Islet precursor cell (in vitro differentiated cells): ENCODE measurements at places on chromosomes 2 and 18.

DNA sequence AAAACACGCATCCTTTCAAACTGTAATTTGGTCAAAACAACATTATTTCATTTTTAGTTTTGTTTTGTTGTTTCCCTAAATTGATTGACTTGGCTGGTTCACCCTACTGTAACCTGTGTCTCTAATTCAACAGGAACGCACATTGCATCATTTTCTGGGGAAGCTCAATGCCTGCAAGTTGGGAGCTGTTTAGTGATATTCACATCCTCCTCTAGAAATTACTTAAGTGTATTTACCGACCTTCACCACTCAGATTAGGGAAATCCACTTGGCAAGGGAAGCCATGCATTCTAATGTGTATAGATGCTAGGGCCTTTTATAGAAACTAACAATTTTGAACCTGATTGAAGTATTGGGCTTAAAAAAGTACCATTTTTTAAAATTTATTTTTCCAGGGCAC is 7.3 kb upstream of the TPO start:
- no peak for DNase-seq

DNA sequence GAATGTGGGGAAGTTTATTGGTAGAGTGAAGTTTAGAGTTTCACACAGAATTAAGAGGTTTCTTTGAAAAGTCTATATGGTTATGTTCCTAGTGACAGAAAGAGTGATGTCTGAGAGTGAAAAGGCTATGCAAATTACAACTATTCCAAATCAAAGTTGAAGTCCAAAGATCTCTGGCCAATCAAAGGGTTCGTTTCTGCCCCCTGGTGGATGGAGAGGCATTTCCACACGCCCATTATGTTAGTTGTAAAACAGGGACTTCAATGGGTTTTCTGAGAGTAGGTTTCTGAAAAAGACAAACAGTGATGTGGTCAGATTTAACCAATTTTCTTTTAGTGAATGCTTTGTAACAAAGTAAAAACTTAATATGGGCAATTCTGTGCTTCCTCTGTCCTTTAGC is 441.5 kb upstream of the POU3F3 start:
- no peak for DNase-seq

GRCh38 chr2:110101901-110102803 is 13.5 kb downstream of the MALL start:
- DNase-seq: peak; percentile 56

DNA sequence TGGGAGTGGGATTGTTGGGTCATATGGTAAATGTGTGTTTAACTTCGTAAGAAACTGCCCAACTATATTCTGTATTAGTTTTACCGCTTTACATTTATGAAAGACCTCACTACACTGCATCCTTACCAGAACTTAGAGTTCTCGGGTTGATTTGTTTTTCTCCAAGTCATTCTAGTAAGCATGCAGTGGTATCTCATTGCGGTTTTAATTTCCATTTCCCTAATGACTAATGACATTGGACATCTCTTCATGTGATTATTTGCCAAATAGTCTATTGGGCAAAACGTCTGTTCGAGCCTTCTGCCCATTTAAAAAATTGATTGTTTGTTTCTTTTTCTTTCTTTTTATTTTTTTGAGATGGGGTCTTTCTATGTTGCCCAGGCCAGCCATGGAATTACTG is 6.8 kb downstream of the FBLN7 start:
- DNase-seq: no peak

DNA sequence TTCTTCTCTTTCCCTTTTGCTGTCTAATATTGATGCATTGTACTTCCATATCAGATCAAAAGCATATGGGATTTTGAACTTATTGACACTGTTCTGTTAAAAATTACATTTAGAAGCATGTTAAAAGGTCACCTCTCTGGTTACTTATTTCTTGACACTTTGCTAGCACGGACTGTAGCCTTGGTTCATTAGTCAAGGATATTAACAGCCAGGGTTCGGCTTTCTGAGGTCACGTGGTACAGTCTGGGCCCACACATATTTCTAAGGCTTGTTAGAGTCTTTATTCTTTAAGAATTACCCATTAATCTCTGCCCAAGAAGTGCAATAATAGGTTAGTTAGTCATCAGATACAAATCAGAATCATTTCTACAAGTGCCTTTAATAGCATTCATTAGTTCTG is 1035.8 kb upstream of the FANCL start:
- DNase-seq: no peak

DNA sequence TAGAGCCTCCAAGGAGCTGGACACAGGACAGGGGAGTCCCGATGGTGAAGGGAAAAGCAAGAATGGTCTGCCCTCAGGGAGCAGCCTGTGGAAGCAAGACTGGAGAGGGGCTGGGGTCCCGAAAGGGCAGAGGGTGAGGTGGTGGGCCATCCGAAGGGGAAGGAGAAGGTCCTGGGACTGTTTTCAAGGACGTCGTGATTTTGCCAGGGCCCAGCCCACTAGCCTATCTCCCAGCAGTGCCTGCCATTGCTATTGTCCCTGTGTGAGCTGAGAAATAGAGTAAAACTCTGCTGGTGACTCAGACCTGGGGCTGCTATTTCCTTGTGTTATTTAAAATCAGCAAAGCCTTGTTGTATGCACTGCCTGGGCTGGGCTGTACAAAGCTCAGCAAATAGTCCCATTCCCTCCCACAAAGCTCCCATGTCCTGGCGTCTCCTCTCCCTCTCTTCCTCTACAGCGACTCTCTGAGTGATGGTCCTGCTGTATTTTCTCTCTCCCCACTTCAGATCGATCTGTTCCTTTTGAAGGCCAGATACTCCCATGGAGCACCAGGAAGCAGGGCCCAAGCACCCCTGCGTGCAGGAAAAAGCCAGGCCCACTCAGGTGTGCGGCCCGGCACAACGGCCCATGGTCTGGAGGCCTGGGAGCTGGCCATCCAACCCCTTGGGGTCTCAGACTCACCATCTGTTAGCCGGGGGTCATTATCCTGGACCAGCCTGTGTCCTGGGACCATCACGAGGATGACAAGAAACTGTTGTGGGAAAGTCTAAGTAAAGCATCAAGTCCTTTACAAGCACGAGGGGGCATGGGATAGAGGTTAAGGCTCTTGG is 65.0 kb upstream of the OTOF start:
- DNase-seq: peak; percentile 54

- no peak for DNase-seq
Measured at GRCh38 chr18:35467624-35468016, 30.1 kb downstream of the INO80C start.

DNA sequence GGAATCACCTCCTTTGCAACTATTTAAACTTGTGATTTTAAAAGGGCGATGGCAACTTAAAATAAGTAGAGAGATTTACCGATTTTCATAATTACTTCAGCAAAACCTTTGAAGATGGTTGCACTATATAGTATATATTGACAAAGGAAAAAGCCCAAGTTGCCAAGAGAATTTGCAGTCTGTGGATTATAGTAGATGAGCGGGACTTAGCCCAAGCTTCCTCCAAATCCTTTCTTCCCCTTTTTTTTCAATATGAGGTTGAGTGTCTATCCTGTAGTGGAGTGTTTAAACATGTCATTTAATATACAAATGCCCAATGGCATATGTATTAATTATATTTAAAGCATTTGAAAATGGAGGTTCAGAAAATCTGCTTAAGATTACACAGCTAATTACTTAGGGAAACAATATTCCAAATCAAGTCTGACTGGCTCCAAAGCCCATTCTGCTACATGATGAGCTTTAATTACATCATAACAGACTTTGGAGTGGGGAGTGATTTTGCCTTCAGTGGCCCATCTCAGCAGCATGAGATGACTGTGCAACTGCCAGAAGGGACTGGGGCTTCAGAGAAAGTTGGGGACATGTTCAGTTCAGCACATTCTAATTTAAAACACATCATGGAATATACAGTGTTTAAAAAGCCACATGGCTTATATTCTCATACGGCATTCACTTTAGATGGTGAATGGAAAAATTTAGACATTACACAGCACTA is 73.2 kb downstream of the COL3A1 start:
- no peak for DNase-seq

DNA sequence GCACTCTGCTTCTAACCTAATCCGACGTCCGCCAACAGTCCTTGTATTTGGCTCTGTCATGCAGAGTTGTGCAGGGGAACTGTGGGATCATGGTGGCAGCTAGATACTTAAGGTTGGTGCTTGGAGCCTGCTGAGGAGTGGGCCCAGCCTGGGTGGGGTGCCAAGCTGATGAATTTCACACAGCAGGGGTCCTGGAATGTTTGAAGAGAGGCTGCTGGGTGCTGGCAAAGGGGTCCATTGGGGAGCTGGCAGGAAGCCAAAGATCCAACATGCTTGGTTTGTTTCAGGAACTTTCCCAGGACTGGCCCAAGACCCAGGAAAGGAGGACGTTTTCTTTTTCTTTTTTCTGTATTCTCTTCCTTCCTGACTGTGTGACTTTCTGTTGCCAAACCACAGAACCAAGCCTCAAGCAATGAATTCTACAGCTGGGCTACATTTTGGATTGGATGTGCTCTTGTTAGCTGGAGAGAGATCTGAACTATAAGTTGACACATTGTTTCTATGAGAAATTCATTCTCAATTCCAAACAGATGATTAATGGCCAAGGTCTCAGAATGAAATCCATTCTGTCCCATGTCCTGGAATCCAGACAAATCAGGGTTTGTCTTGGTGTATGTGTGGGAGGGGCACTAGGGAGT is 49.9 kb downstream of the DHRS9 start:
- DNase-seq: no peak

- no peak for DNase-seq
Measured at GRCh38 chr2:236536727-236537398, 32.8 kb upstream of the ACKR3 start.

GRCh38 chr18:34821669-34822210 is 111.6 kb downstream of the DTNA start:
- DNase-seq: no peak

GRCh38 chr2:190571686-190572085 is 37.2 kb upstream of the NEMP2 start:
- peak; percentile 82 for DNase-seq

- DNase-seq: no peak
Measured at GRCh38 chr18:23887035-23887434, 127.5 kb upstream of the TTC39C start.

- DNase-seq: no peak
Measured at GRCh38 chr2:191957996-191958860, 111.3 kb upstream of the CAVIN2 start.

DNA sequence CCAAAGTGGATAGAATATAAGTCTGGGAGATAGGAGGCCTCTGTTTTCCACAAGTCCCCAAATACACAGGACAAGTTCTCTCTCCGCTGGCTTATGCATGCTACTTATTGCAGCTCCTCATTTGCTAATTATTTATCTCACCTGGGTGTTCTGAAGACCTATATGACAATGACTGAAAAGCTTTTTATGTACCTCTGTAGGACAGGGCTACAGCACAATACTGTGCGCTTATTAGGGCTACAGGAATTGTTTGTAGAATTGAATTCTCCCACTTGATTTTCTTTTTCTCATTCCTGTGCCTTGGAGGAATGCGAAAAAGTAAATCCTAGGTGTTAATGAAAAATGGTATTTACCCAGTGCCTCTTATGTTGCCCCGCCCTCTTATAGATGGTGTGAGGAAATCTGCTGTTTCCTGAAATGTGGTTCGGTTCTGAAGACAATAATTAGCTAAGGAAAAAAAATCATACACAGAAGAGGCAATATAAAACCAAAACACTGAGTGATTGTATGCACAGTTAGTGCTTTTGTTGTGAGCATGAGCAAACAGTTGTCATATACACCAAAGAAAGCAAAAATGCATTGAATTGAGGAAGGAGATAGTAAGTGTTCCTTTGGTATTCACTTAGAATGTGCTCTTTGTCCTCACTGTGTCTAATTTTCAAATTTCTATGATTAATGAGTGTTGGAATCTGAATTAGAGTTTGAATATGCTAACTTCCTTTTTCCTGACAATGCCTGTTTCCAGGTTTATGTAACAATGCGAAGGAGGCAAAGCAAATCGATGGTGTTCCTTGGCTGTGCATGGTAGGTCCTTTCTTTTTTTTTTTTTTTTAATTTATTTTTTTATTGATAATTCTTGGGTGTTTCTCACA is 78.7 kb upstream of the PNPT1 start:
- DNase-seq: no peak

- no peak for DNase-seq
Measured at GRCh38 chr2:121282800-121283385, 2.1 kb downstream of the TFCP2L1 start.

DNA sequence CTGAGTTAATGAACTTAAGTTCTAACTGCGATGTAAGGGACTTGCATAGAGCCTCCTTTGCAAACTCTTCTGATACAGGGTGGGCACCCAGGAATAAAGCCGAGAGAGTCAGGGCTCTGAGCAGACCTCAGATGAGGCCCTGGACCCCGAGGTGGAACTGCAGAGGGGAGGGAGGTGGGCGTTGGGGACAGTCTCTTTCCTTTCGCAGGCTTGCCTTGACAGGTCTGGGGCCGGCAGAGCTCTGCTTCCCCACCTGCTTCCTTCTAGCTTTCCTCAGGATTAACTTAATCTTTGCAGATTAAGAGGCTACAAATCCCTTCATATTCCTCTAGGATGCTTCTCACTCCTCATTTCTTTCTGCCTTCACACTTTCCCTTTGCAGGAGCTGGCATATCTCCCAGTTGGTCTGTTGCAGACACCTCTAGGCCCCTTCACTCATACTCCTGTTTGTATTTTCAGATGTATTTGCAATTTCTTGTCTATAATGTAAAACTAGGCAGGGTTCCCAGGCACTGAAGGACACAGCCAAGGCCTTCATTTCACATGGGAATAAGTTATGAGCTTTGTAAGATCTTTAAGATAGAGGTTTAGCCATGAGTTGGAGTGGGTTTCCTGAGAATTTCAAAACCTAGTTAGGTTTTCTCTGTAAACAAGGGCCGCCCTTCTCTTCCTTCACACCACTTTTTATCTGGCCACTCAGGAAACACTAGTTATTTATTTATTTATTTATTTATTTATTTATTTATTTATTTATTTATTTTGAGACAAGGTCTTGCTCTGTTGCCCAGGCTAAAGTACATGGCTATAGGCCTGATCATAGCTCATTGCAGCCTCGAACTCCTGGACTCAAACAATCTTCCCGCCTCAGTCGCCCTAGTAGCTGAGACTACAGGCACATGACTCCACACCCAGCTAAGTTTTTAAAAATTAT is 70.9 kb downstream of the MTCL1 start:
- DNase-seq: peak; percentile 40

DNA sequence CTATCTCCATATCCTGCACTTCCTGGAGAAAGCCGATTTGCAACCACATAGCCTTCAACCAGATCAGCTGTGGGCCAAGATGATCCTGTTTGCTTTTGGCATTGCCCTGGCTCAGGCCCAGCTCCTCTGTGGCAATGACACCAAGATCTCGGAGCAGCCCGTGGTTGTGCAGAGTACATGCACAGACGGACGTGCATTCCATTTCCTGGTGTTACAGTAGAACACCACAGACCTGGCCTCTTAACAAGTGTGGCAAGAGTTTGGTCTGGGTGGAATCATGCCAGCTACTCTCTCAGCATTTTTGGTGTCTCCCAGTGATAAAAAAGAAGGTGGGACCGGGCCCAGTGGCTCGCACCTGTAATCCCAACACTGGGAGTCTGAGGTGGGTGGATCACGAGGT is 20.0 kb downstream of the MALT1 start:
- DNase-seq: no peak

DNA sequence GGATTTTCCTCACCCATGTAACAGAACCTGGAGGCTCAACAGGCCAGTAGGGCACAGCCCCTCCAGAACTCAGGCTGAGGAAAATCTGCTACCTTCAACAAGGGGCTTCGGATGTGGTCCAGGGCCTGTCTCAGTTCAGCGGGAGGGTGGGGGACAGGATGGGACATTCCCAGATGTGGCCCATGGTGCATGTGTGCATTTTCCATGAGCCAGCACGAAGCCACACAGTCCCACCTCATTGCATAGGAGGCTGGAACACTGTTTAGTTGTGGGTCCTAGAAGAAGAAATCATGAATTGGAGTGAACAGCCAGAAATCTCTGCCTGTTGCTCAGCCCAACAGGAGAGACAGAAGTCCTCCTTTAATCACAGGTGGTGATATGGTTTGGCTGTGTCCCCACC is 469.6 kb upstream of the MYT1L start:
- DNase-seq: peak; percentile 23
